Esophagus squamous epithelium (tissue), 5 donors: ENCODE measurements at places on chromosomes 6 and 20.
A peak's percentile ranks its signal among the peaks of the same experiment; 100 is the strongest.

- no peaks in the 10 kb centered on the region for H3K27me3 ChIP-seq
- no peak for DNase-seq
- peaks cover 25% of the 10 kb centered on the region for H3K4me1 ChIP-seq
- H3K36me3 ChIP-seq, result no peaks in the 10 kb centered on the region
- no peak overlapping the region for H3K27ac ChIP-seq
Observed at GRCh38 chr20:47796971-47797370, 11.7 kb upstream of the SULF2 start.

GRCh38 chr20:33713865-33714367 is 6.2 kb downstream of the PXMP4 start:
- DNase-seq, result no peak
- H3K36me3 ChIP-seq, result no peaks in the 10 kb centered on the region
- H3K4me1 ChIP-seq, result peaks cover 13% of the 10 kb centered on the region
- H3K27ac ChIP-seq, result no peak overlapping the region

- DNase-seq, result no peak
- no peak overlapping the region for H3K27ac ChIP-seq
- no peak overlapping the region for H3K4me3 ChIP-seq
- H3K27me3 ChIP-seq, result no peaks in the 10 kb centered on the region
- peaks cover 15% of the 10 kb centered on the region for H3K36me3 ChIP-seq
- H3K4me1 ChIP-seq, result peaks cover 13% of the 10 kb centered on the region
Observed at GRCh38 chr20:63744158-63744557, 4.6 kb downstream of the SLC2A4RG start.

DNA sequence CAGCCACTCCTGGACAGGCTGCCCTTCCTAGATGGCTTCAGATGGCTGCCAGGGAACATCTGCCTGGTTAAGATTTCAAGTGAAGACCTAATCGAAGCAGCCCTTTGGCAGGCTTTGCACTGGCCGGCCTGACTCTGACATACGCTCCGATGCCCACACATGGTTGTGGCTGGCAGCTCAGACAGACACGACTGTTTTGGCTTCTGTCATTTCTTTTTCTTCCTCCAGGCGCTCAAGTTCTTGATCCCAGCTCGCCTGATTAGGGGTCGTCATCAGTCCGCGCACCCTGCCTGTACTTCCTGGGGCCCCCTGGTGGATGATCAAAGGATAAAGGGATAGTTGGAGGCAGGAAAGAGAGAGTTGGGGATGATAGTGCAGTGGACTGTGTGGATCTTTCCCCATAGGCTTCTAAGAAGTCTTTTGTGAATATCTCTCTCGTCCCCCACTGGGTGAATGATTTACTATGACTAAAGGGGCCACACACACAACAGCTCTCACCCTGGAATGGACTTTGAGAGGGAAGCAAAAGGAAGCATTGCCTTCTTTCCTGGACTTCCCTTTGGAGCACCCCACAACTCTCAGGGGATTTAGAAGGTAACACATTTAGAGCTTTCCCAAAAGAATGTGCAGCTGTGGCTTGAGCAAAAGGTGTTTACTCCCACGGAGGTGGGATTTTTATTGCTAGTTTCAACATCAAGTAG is 21.4 kb upstream of the TRAM2 start:
- DNase-seq, result no peak
- H3K27ac ChIP-seq, result no peak overlapping the region
- H3K27me3 ChIP-seq, result no peaks in the 10 kb centered on the region
- H3K4me1 ChIP-seq, result peaks cover 39% of the 10 kb centered on the region

- H3K4me1 ChIP-seq, result peaks cover 11% of the 10 kb centered on the region
- H3K36me3 ChIP-seq, result no peaks in the 10 kb centered on the region
- DNase-seq, result no peak
Observed at GRCh38 chr6:18154507-18155149, at the start of gene TPMT. TSS of gene TPMT (minus strand) at chr6:18155077. CDS start at chr6:18149127, 5,950 bp downstream.

GRCh38 chr6:5416250-5416649 is 154.9 kb downstream of the FARS2 start:
- no peak for DNase-seq
- H3K4me3 ChIP-seq, result no peak overlapping the region
- H3K36me3 ChIP-seq, result no peaks in the 10 kb centered on the region
- H3K27me3 ChIP-seq, result no peaks in the 10 kb centered on the region

DNA sequence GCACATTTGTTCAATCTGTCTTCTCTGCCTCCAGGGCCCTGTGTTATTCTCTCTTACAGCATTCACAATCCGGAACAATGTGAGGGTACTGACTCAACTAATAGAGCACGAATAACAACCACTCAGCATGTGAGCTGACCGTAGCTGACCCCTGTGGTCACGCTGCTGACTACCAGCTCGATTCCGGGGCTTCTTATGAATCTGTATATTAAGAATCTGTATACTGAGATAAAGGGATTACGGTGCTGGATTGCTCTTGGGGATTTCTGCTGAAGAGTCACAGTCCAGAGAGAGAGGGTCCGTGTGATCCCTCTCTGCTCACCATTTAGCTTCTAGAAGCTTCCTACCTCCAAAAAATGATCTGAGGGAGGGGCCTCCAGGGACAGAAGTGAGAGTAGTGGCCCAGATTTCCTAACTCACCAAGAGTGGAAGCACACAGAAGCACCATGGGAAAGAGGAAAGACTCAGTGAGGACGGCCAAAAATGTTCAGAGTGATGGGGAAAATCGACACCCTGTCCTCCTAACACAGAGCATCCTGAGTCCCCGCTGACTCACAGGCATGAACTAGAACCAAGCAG is 156.2 kb downstream of the THBS2 start:
- no peak for DNase-seq

GRCh38 chr6:39760226-39760952 is 31.8 kb upstream of the DAAM2 start:
- no peaks in the 10 kb centered on the region for H3K36me3 ChIP-seq
- no peak for DNase-seq
- H3K27me3 ChIP-seq, result no peaks in the 10 kb centered on the region
- H3K4me3 ChIP-seq, result no peak overlapping the region
- no peaks in the 10 kb centered on the region for H3K4me1 ChIP-seq
- no peak overlapping the region for H3K27ac ChIP-seq

DNA sequence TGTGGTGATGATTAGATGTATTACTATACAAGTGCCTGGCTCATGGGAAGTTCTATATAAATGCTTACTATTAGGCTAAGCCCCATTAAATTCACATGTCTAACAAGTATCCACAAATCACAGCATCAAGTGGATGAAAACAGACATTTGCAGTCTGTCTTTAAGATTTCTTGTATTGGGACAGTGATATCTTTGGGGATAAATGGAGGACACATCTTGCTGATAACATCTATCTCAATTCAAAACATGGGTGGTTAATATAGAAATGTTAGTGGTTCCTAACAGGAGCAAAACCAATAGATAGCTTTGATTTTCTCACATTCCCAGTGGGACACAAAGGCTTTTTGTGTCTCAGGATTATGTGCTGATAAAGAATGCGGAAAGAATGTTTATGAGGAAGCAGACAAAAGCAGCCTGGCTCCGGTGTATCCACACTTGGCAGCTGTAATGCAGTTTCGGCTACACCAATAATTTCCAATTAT is 29.3 kb downstream of the PTPRK start:
- H3K4me1 ChIP-seq, result no peaks in the 10 kb centered on the region
- peak overlapping the region; percentile 85 for H3K27ac ChIP-seq
- H3K36me3 ChIP-seq, result no peaks in the 10 kb centered on the region
- peak overlapping the region; percentile 46 for H3K4me3 ChIP-seq

DNA sequence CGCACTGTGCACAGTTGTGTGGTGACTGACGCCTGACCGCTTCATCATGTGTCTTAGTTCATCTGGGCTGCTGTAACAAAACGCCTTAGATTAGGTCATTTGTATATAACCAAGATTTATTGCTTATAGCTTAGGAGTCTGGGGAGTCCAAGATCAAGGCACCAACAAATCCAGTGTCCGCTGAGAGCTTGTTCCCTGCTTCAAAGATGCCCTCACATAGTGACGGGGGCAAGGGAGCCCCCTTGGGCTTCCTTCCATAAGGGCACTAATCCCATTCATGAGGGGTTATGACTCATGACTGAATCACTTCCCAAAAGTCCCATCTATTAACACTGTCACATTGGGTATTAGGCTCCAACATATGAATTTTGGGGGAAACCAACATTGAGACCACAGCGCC is 34.6 kb downstream of the CYP24A1 start:
- no peaks in the 10 kb centered on the region for H3K36me3 ChIP-seq
- no peaks in the 10 kb centered on the region for H3K4me1 ChIP-seq

DNA sequence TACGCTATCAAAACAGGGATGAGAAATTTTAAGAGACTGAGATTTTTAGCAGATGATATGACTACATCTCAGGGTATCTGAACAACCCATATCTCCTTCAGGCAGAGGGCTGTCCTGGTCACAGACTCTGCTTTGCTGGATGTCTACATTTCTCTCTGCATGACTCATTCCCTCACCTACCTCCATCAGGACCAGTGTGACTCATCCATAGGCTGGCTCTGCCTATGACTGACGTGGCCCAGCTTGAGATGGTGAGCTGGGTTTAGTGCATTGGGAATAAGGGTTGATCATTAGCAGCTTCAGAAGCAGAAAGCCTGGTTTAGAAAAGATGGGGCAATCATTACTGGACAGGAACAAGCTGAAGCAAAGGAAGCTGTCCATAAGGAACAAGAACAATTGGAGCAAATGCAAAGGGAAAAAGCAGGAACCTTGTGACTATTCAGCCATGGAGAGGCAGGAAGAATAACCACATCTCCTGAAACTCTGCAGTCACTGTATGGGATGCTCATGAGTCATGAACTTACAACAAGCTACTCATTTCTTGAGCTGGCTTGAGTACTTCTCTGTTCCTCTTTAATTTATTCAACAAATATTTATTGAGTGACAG is 86.4 kb upstream of the CBLN4 start:
- DNase-seq, result no peak
- no peaks in the 10 kb centered on the region for H3K4me1 ChIP-seq
- H3K4me3 ChIP-seq, result no peak overlapping the region
- H3K27me3 ChIP-seq, result no peaks in the 10 kb centered on the region
- H3K27ac ChIP-seq, result no peak overlapping the region

DNA sequence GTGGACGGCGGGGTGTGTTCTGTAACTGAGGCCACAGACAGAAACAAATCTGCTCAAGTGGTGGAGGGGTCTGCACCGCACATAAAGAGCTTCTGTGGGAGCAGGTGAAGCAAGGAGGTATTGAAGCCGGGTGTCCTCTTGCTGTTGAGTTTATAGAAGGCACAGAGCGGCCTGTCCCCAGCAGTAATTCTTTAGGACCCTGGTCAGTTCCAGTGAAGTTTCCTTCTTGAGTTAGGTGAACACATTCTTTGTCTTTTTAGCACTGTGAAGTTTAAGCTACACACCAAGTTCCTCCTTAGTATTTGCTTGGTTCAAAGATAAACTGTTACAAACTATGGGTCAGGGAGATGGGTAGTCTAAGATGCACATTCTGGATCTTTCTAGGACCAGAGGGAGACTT is 6.1 kb downstream of the PRDM1 start:
- H3K27ac ChIP-seq, result no peak overlapping the region
- no peaks in the 10 kb centered on the region for H3K27me3 ChIP-seq
- H3K4me3 ChIP-seq, result no peak overlapping the region

DNA sequence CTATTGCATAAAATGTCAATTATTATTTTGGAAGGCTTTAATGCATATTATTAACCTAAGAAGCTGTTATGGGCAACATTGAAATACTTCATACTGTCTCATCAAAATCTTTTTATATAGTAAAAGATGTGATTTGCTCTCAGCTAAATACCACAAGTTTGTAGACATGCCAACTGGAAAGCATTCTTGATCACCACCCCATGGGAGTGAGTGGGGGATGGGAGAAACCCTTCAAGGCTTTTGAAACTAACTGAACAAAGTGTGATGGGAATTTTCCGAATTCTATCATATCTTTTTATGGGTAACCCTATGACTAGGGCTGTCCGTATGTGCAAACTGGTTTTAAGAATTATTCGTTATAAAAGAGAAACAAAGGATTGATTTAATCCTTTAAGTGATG is 377.3 kb upstream of the JAG1 start:
- H3K36me3 ChIP-seq, result no peaks in the 10 kb centered on the region
- no peak overlapping the region for H3K4me3 ChIP-seq
- no peak overlapping the region for H3K27ac ChIP-seq
- H3K27me3 ChIP-seq, result no peaks in the 10 kb centered on the region

DNA sequence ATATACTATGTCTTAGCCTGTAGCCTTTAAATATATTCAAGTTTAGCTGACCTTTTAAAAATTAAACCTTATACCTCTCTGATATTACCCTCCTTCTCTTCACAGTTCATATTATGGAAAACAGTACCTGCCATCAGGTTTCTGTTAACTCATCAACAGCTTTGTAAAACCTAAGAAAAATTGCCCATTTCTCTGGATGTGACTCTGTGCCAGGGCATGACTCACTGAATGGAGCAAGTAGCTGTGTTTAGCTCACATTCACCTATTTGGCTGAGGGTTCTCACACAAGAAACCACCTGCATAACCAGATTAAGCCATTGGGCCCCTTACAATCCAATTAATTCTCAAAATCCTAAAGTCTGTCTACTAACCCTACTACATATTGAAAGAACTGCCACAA is 678.8 kb upstream of the MARCKS start:
- no peaks in the 10 kb centered on the region for H3K4me1 ChIP-seq
- no peaks in the 10 kb centered on the region for H3K36me3 ChIP-seq
- H3K27me3 ChIP-seq, result no peaks in the 10 kb centered on the region
- H3K27ac ChIP-seq, result no peak overlapping the region

DNA sequence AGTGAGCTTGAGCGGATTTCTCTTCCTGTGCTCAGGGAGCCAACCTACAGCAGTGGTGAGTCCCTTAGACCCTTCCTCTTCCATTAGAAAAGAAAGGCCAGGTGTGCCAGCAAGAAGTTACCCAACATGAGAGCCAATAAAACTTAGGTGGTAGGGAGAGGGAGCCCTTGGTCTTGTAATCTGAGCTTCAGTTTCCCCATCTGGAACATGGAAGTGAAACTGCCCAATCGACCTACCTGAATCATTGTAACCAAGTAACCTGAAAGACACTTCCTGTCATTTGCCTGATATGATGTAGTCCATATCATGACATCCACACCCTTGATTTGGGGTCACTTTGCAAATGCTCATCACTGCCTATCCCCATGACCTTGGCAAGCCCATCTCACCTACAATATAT is 66.4 kb downstream of the MDGA1 start:
- no peaks in the 10 kb centered on the region for H3K36me3 ChIP-seq
- no peaks in the 10 kb centered on the region for H3K27me3 ChIP-seq
- no peak for DNase-seq

DNA sequence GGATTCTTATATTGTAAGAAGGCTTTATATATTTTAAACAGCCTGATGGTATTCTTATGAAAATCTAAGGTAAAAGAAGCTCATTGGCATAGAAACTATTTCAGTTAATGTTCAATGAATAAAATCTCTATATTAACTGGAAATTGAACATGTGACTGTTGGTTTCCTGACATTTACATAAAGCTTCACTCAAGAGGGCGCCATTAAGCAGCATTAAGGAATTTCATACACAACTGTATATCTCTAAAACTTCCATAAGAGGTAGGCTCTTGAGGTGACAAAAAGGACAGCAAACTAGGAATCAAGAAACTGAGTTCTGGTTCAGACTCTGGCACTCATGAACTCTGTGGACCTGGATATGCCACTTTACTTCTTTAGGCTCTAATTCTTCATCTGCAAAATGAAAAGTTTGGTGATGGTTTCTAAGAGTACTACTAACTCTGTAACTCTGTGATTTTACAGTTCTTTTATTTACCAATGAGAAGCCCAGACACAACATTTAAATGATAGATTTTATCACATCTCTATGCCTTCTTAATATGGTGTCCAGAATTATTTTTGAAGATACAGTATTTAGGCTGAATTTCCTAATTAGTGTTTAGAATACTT is 147.5 kb downstream of the FLRT3 start:
- H3K27ac ChIP-seq, result no peak overlapping the region
- no peaks in the 10 kb centered on the region for H3K27me3 ChIP-seq
- H3K4me1 ChIP-seq, result no peaks in the 10 kb centered on the region

GRCh38 chr6:130671577-130671976 is 155.6 kb upstream of the SMLR1 start:
- H3K4me3 ChIP-seq, result no peak overlapping the region
- no peak overlapping the region for H3K27ac ChIP-seq
- DNase-seq, result no peak
- no peaks in the 10 kb centered on the region for H3K36me3 ChIP-seq
- H3K27me3 ChIP-seq, result no peaks in the 10 kb centered on the region
- H3K4me1 ChIP-seq, result no peaks in the 10 kb centered on the region
